ENCODE measurements at places on chromosomes 7 and 10.

DNA sequence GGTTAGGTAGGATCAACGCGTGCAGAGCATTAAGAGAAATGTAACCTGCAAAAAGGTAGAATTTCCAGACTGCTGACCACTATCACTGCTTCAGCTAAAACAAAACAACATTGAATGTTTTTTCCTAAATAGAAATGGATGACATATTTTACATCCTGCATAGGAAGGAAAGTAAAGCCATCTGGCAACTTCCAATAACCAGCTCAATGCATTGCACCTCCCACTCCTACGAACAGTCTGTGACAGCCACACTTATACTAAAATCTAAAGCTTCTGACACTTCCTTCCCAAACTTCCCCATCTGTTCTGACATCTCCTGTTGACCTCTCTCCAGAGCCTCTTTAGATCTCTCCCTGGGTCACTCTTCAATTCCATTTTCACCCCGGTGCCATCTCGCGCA lies 47.1 kb downstream of the NRCAM start:
- no peak for DNase-seq

- no peak for DNase-seq
These were observed 46.2 kb downstream of the WDR37 start for GRCh38 chr10:1102416-1102815.

GRCh38 chr7:36949711-36950600 lies 225.7 kb upstream of the AOAH start:
- no peak for DNase-seq

DNA sequence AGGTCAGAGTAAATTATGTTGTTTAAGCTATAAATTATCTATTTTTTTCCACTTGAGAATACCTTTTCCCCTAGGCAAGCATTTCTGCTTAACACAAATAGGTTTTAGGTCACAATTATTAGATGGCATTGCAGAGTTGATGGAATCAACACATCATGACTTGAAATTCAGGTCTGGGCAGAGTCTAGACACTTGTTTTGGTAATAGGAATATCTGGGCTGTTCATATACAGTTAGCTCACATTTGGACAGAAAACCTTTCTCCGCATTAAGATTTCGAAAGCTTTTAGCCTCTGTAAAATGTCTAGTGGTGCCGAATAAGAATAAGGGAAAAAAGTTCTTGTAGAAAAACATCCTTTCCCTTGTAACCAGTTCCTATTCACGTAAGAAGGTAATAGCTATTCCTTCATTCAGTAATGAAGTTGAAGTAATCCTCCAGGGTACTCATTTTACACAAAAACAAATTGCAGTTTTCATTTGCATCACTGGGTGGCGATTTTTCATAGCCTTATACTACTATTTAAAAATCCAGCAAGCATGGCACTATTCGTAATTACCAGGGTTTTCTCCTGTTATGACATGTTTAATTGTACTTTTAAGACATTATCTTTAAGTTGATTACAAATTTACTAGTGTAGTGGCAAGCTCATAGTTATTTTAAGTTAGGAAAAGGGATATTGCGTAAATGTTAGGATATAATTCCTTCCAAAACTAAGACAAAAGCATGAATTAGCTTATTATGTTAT lies 37.0 kb downstream of the RPA3 start:
- DNase-seq: peak; percentile 21

DNA sequence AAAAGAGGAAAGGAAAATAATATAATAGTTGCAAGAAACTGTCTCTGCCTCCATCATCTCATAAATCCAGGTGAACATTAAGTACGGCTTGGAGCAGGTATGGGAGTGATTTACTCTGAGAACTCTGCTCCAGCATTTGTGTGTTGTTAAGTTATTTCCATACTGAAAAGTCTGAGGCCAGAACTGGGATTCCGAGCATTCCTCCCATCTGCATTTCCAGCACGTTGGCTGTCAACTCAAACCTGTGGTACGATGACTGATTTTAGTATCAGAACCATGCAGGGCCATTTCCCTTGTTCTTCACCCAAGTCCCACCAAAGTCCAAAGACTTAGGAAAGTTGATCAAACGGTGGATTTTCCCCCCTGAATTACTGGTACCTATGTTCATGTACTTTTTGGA lies 104.9 kb downstream of the CREB5 start:
- DNase-seq: no peak

GRCh38 chr7:70263471-70264255 lies 665.4 kb downstream of the AUTS2 start:
- no peak for DNase-seq

GRCh38 chr7:31997423-31997822 lies 72.8 kb downstream of the PDE1C start:
- DNase-seq: no peak

DNA sequence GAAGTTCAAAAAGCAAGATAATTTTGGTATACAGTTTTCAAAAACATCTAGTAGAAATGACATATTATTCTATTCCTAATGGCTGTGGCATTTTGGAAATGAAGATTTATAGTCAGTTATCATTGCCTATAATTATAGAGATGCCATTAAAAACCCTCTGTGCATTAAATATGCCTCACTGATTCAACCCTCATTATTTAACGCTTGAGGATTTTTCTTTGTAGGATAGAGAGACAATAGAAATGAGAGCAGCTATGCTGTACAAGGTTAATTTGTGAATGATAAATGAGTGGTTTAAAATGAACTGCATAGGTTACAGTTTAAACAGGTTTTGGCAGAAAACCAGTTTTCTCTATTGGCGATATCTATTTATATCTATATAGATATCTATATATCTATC lies 32.2 kb upstream of the SEMA3A start:
- no peak for DNase-seq

GRCh38 chr10:113103131-113103840 lies 153.2 kb downstream of the TCF7L2 start:
- no peak for DNase-seq

DNA sequence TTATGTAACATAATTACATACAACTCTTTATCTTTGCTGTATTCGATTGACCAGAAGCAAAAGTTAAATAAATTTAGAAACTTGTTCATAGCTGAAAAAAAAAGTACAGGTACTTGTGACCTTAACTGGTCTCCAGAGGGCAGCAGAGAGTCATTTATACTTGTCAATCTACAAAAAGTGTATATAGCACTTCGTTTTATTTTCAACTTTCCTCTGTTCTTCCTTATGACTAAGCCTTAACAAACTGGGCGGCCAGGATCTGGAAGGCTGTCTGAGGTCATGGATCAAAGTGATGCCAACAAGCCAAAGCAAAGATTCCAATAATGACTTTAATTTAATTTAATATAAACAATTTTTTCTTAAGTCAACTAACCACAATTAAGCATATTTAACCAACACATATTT lies 29.8 kb downstream of the C10orf67 start:
- no peak for DNase-seq

DNA sequence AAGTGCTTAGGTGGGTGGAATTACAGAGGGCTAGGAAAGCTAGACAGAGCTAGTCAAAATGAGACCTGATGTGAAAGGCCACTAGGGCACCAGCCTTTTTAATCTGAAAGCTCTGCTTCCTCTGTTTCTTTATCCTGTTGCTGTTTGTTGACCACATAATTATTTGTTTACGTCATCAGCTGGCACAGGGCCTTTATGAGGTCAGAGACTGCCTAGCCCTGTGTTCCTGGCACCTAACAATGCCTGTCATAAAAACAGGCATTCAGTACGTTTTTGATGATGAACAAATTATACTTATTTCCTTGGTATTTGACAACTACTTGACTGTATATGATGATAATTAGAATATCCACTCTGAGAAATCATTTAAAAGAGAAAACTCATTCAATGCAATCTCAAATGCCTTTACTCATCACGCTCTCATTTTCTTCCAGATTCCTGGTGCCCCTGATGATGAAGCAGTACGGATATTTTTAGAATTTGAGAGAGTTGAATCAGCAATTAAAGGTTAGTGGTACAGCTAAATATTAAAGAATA lies 26.0 kb downstream of the RBM17 start:
- DNase-seq: no peak

GRCh38 chr10:122465401-122466040 lies 4.2 kb downstream of the HTRA1 start:
- no peak for DNase-seq

DNA sequence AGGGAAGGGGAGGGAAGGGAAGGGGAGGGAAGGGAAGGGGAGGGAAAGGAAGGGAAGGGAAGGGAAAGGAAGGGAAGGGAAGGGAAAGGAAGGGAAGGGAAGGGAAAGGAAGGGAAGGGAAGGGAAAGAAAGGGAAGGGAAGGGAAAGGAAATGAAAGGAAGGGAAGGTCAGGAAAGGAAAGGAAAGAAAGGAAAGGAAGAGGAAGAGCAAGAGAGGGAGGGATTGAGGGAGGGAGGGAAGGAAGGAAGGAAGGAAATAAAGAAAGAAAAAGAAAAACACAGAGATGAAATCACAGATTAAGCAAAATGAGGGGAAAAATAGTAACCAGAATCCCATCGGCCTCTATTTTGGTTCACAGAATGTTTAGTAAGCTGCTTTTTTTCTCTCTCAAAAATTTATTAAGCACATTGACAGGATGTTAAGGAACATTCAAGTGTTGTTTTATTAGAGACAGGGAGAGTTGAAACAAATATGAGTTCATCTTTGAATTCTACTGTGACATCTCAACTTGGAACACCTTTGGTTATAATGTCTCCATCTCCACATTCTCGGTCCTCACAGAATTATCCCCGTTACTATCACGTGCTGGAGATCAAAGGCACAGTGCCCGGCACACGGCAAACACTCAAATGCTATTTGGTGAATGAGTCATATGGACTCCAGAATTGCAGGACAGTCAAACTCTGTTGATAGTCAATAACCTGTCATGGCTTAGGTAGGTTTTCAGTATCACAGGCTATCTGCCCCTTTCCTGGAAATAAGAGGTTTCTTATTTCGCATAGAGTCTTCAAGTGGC lies 52.4 kb downstream of the ABCB1 start:
- DNase-seq: no peak

DNA sequence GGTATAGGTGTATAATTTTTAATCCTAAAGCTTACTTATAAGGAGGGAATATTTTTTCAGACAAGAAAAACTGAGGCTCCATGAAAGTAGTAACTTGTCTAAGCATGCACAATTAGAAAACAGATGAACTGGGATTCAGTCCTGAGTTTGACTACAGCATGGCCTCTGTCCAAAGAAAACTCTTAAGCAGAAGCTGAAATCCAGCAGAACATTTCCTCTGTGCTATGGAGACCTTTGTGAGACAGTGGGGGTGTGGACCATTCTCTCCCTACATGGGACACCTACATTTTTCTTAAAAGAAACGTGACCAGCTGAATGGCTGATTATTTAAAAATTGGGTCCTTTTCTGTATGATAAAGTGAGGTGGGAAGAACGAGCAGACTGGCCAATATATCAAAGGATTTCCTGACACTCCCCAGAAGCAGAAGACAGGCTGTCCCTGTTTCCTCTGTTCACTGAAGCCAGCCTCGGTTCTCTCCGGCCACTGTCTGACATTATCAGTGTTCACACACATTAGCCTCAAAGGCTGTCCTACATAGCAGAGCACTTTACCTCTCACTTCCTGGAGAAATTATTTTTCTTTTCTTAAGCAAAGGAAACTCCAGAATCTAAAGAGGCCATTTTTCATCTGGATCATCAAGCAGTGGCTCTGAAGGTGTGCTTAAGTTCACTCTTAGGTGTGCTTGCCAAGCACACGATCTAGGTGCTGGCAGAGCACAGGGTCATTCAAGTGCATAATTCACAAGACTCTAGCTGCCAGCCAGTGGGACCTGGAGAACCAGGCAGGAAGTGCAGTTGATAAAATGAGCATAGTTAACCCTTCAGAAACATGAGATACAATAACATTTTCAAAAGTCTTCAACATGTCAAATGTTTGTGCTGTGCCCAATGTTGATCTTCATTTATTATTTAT lies 40.4 kb upstream of the KIAA1217 start:
- DNase-seq: no peak

GRCh38 chr7:155090684-155091083 lies 20.6 kb downstream of the HTR5A start:
- no peak for DNase-seq

- DNase-seq: no peak
These were observed 118.1 kb upstream of the EGR2 start for GRCh38 chr10:62934258-62934657.

DNA sequence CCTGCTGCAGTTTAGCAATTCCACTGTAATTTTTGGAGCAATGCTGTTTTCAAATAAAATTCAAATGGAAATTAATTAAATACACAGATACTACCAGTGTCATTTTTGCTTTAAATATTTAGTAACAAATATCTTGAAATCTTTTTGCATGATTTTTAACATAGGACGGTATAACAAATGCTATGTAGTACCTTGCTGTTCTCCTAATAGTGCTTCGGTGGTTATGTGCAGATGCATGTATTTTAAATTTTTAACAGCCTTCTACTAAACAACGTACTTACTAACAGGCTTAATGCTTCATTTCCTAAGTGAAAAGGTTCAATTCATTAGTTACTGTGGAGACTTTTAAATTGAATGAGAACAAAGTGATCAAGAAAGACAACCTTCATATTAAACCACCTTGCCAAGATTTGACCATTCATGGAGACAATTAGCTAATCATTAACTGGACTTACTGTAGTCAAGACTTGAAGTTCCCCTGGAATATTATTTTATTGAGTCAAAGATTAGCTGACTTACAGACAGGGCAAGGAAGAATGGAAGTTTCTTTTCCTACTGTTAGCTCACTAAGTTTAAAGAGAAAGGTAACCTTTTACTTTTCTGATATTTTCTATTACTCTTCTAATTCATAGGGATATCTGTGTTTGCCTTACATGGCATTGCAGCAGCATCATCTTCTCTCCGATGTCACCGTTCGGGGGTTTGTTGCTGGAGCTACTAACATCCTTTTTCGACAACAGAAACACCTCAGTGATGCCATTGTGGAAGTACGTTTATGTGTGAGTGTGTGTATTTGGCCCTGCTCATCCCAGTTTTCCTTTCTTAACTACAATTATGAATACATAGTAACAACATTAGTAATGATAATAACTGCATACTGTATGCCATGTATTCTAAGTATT lies 74.3 kb downstream of the AVL9 start:
- DNase-seq: no peak

GRCh38 chr7:120431016-120431415 lies 158.0 kb downstream of the KCND2 start:
- no peak for DNase-seq

GRCh38 chr7:1345796-1346755 lies 113.2 kb downstream of the MICALL2 start:
- no peak for DNase-seq

DNA sequence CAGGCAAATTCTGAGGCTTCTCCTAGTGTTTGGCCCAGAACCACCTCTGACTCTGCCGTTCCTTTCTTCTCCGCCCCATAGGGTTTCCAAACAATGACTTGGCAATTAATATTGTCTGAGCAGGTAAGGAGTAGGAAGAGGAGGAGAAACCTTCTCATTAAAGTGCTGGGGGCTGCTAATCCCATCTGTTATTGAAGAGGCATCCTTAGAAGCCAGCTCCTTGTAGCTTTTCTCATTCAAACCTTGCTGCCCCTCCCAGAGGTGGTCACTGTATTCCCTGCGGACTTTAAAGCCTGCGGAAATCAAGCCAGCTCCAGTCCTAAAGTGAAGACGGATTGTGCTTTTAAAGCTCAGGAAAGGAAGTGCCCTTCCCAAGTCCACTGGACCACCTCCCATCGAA lies 1.4 kb upstream of the NKX1-2 start:
- DNase-seq: no peak
